ENCODE measurements at places on chromosomes 5 and 9.

DNA sequence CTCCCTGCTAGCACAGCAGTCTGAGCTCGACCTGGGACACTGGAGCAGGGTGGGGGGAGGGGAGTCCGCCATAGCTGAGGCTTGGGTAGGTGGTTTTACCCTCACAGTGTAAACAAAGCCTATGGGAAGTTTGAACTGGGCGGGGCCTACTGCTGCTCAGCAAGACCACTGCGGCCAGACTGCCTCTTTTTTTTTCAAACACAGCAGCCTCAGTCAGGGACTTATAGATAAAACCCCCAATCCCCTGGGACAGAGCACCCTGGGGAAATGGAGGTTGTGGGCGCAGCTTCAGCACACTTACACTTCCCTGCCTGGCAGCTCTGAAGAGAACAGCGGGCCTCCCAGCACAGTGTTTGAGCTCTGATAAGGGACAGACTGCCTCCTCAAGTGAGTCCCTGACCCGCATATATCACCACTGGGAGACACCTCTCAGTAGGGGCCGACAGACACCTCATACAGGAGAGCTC is 151.1 kb upstream of the APC start:
- DNase-seq: no peak

GRCh38 chr9:121260457-121261106 is 7.4 kb upstream of the GSN start:
- no peak for DNase-seq

DNA sequence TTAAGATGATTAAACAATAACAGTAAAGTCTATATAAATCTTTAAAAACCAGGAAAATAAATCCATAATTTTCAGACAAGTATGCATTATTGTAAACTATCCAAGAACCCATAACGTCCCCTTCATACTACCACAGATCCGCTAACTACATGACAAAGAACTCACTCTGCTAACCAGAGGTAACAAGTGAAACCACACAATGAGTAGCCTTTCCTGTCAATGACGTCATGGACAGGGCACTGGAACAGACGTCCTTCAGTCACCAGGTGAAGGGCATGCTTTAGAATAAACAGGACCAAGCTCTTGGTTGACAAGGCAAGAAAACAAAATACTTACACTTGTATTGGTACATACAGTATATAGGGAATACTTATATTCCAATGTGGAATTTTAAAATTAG is 45.2 kb downstream of the RNF130 start:
- no peak for DNase-seq

DNA sequence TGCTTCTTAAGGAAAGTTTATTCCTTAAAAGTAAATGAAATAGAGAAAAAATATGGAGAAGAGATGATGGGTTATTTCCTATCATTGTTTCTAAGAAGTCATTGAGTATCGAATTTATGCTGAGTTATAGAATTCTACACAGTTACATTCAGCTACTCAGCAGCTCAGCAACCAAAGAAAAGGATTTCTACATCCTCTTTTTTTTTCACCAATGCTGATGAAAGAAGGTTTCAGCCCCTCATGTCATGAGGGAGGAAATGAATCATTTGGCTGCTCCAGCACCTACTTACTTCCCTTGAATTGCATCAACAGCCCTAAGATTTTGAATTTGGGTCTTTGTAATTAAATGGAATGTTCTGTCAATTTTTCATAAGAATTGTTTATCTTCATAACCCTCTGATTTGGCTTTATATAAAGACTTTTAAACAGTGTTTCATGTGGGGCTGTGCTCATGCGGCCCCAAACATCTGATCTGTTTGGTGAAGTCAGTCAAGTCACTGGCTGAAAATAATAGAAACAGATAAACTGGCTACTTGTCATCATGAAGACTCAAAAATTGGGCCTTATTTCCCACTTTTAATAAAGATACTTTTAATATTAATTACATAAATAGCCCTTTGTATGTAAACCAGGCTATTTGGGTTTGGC is 18.5 kb upstream of the SNX2 start:
- DNase-seq: no peak

GRCh38 chr5:66880401-66880800 is 284.2 kb downstream of the MAST4 start:
- DNase-seq: no peak

DNA sequence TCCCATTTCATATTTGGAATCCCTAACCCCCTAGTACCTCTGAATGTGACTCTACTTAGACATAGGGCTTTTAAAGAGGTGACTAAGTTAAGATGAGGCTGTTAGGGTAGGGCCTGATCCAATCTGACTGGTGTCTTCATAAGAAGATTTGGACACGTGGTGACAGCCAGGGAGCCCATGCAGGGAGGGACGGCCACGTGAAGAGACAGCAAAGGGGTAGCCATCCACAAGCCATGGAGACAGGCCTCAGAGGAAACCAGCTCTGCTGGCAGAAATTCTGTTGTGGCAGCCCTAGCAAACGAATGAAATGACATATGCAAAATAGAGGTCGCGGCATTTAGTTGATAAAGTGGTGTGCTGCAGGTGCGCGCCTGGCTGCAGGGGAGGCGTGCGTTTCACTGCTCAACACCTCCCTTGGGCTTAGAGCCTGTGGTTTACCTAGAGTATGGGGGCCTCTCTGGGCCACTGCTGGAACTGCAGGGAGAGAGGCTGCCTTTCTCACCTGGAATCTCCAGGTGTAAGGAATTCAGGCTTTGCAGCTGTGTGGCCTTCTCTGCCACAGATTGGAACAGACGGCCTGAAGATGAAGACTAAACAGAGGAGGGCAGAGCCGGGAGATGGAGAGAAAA is 7.1 kb upstream of the AFAP1L1 start:
- peak; percentile 46 for DNase-seq

DNA sequence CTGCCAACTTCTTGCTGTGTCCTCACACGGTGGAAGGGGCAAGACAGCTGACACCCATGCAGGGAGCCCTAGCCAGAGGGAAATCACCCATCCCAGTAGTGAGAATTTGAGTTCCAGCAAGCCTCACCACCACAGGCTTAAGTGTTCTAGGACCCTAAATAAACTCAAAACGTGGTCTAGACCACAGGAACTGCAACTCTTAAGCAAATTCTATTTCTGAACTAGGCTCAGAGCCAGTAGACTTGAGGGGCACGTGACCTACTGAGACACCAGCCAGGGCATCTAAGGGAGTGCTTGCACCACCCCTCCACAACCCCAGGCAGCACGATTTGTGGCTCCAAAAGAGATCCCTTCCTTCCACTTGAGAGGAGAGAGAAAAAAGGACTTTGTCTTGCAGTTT is 96.0 kb upstream of the PHF24 start:
- no peak for DNase-seq

DNA sequence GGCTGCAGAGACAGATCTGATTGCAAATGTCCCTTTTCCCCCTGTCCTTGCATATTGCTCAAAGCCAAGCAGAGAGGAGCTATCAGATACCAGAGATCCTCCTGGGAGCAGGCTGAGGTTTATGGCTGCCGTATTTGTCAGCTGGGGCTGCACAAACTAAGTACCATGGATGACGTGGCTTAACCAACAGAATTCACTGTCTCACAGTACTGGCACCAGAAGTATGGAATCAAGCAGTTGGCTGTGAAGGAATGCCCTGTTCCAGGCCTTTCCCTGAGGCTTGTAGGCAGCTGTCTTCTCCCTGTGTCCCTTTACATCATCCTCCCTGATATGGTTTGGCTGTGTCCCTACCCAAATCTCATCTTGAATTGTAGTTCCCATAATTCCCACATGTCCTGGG is 2.6 kb downstream of the CFAP90 start:
- DNase-seq: no peak

GRCh38 chr5:131814990-131815389 is 18.2 kb upstream of the FNIP1 start:
- no peak for DNase-seq

DNA sequence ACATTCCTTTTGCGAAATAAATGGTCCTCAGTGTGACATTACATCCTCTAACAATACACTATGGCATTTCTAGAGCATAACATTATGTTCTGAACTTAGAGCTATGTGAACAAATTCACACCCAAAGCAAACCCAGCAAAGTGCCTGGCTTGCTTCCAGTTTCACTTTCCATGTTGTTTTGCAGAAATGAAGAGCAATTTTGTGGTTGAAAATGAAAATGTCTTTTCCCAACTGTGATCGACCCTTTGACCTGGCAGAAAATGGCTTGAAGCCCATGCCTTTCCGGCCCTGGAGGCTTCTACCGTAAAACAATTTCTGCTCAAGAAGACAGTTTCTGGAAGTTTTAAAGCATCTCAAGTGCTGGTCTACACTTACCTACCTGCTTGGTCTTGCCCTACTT is 344.7 kb upstream of the RGMB start:
- no peak for DNase-seq

GRCh38 chr5:76358-77169 is 15.4 kb upstream of the PLEKHG4B start:
- DNase-seq: no peak

DNA sequence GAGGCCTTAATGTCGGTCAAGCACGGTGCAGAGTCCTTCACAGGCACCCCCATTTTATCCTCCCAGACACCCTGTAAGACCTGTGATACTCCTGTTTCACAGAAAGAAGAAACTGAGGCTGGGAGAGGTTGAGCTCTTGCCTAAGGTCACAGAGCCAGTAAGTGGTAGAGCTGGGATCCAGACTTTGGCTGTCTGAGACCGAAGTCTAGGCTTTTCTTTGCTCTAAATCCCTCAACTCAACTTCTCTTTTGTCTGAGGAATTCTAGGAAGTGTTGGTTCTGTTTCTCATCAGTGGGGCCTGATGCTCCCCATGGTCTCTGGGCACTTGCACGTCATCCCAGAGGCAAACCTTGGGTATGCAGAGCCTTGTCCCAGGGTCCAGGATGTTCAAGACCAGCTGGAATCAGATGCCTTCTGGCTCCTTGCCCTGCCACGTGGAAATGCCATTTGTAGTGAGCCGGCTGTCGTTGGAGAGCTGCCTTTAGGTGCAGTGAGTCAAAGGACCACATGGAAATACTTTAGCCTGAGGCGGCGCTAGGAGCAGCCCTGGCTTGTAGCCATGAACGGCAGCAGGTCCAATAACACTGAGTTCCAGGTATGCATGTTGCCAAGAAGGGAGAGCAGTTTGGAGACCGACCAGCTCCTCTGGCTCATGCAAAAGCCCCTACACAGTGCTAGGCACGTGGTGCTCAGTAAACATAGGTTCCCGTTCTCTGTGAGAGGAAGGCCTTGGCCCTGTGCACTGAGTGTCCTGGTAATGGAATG is 9.2 kb downstream of the DCANP1 start:
- DNase-seq: no peak

DNA sequence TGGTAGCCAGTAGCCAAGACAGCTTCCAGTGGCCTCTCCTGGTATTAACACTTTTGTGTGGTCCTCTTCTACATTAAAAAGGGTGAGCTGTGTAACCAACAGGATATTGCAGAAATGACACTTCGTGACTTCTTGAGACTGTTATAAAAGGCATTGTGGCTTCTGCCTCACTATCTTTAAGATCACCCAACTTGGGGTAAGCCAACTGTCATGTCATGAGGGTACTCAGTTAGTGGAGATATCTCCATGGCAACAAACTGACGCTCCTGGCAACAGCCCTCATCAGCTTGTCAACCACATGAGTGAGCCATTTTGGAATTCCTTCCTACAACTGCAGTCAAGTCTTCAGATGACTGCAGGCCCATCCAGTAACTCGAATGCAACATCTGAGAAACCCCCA is 121.7 kb downstream of the DEPDC1B start:
- no peak for DNase-seq

DNA sequence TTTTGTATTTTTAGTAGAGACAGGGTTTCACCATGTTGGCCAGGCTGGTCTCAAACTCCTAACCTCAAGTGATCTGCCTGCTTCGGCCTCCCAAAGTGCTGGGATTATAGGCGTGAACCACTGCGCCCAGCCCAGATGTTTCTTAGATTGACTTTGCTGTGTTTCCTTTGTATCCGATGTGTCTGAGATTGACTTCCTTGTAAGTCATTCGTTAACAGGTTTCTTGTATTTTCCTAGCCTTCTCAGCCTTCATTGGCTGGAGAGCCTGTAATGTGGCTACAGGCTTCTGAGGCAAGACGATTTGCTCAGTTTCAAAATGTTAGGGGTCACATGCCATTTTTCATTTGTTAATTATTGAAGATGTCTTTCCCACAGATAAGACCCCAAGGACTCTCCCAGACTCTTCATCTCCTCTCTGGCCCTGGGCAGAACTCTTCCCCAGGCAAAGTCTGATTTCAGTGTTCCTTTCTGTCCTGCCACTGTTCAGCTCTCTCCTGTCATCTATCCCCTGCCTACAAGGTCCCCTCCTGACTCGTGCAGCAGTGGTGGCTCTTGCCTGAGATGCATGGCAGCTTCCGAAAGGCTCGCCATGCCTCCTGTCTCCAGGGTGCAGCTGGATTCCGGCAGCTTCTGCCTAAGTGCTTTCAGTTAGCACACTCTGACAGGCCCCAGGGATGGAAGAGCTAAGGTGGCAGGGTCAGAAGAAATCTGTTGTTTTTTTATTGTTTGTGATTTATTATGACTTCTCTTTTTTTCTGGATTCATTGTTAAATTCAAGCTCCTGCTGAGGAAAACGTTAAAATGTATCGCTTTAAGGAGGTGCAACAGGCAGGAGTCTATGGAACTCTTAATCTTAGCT is 206.4 kb downstream of the AOPEP start:
- no peak for DNase-seq

- no peak for DNase-seq
These were observed 4.1 kb upstream of the TOMM5 start for GRCh38 chr9:37596504-37596903.

DNA sequence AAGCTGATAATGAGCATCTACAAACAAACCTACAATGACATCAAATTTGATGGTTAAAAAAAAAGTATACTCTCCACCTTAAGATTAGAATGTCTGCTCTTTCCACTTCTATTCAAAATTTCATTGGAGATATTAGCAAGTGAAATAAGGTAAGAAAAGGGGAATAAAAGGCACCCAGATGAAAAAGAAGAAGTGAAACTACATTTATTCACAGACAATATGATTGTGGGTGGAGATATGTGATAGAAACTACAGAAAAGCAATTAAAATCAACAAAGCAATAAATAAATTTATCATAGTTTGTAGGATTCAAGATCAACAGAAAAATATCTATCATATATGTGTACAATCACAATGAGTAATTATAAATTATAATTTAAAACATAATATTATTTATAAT is 395.1 kb upstream of the CCNH start:
- no peak for DNase-seq

GRCh38 chr5:179232091-179232735 is 113.0 kb downstream of the ADAMTS2 start:
- DNase-seq: no peak
